ENCODE measurements at places on chromosomes 4 and X.

DNA sequence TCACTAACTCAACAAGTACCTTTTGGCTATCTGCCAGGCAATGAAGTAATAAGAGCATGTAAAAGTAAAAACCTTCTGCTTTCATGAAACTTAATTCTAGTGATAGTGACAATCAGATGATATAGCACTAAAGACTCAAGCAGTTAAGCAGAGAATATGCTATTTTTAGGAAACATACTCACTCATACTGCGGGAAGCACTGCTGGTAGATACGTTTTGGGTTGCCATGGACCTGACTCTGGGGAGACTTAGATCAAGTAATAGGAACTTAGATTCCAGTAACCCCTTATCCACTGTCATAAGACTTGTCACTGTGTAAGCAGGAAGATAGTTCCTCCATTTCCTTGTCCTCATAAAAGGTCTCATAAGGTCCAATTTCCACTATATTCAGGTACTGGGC is 386.3 kb downstream of the DMD start:
- DNase-seq, result no peak

- DNase-seq, result no peak
These were observed 1137.0 kb downstream of the PCDH18 start for GRCh38 chr4:136395212-136395722.

DNA sequence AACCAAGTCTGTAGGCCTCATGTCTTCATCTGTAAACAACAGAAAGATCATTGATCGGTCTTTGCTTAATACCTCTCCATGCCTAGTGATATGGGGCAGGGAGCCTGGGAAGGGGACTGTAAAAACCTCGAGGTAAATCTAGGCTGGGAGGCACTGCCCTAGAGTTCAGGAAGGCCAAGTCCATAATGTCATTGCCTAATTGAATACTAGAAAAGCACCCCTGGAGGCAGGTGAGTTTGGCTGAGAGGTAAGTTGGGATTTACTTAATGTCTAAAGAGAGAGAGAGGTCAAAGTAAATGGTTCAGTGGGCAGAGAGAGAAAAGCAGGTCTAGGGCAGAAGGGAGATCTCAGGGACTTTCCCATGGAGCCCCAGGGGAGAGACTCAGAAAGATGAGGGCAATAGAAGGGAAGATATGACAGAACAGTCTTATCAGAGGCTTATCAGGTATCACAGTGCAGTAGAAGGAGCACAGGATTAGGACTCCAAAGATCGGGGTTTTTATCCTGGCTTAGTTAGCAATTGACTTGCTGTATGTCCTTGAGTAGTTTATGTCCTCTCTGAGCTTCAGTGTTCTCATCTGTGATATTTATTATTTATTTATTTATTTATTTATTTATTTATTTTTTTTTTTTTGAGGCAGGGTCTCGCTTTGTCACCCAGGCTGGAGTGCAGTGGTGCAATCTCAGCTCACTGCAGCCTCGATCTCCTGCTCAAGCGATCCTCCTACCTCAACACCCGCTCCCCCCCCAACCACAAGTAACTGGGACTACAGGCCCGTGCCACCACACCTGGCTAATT is 85.2 kb downstream of the SLC16A2 start:
- DNase-seq, result no peak

DNA sequence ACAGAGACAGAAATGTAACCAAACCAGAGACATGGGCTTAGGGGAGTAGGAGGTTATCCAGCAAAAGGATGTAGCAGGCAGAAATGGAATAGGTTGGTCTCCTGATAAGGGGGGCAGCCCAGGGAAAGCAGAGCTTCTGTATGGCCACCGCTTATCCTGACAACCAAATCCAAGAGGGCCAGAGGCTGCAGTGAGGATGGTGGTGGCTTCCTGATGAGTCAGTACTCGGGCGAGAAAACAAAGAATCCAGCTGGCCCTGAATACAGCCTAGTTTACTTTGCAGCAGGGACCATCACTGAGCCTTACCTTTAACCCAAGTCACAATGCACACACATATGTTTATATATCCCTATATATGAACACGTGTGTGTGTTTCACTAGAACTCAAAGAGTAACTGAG is 129.7 kb upstream of the FTHL17 start:
- DNase-seq, result no peak

- no peak for DNase-seq
These were observed 139.2 kb downstream of the NSUN7 start for GRCh38 chr4:40888933-40889332.

DNA sequence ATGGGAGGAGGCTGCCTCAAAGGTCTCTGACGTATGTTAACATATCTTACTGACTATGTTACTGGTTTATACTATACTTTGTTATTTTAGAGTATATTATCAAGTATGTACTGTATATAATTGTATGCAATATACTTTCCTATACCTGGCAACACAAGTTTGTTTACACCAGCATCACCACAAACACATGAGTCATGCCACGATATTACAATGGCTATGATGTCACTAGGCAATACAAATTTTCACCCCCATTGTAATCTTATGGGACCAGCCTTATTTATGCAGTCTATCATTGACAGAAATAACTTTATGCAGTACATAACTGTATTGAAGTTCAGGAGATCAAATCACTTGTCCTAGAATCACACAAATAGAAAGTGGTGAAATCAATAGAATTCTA is 329.9 kb upstream of the SLC7A11 start:
- DNase-seq, result no peak

GRCh38 chrX:15299941-15300851 is 15.2 kb downstream of the ASB11 start:
- DNase-seq, result no peak
